ENCODE measurements at places on chromosomes 11 and 22. TPM values are rescaled to one million over a fixed set of nuclear protein-coding genes. Genes with fewer than 3 reads are reported as not detected.

CD3G gene
- total RNA-seq = not detected

NAV2 gene
- 34.7 TPM for total RNA-seq

KRTAP5-7 gene
- not detected for total RNA-seq

ARFGAP3 gene
- total RNA-seq = 36.9 TPM

GALR3 gene
- not detected for total RNA-seq

ZNHIT2 gene
- 19.2 TPM for total RNA-seq

HBB gene
- 61.6 TPM for total RNA-seq

MMP3 gene
- total RNA-seq = 545 TPM

MAP6 gene
- total RNA-seq = 16.3 TPM

C11orf16 gene
- not detected for total RNA-seq

PRG2 gene
- total RNA-seq = not detected

ZNF280A gene
- total RNA-seq = 0.59 TPM

PTGDR2 gene
- total RNA-seq = 0.30 TPM

SCN3B gene
- total RNA-seq = under 0.01 TPM

EXPH5 gene
- total RNA-seq = 2.4 TPM

PRR5L gene
- total RNA-seq = 10.1 TPM

CCDC34 gene
- 11.5 TPM for total RNA-seq

KLHDC7B gene
- not detected for total RNA-seq

SULT4A1 gene
- total RNA-seq = not detected

LGALS1 gene
- total RNA-seq = 2,918 TPM

MB gene
- not detected for total RNA-seq

CAVIN3 gene
- total RNA-seq = 555 TPM

OR8B3 gene
- not detected for total RNA-seq

OR52I1 gene
- not detected for total RNA-seq

C11orf65 gene
- 0.84 TPM for total RNA-seq

SCN2B gene
- not detected for total RNA-seq

TMEM86A gene
- total RNA-seq = 7.1 TPM

FGF19 gene
- total RNA-seq = not detected

NADSYN1 gene
- 85.9 TPM for total RNA-seq

Data from tibial nerve (tissue), 4 donors.